ENCODE measurements at places on chromosomes 4 and X.

DNA sequence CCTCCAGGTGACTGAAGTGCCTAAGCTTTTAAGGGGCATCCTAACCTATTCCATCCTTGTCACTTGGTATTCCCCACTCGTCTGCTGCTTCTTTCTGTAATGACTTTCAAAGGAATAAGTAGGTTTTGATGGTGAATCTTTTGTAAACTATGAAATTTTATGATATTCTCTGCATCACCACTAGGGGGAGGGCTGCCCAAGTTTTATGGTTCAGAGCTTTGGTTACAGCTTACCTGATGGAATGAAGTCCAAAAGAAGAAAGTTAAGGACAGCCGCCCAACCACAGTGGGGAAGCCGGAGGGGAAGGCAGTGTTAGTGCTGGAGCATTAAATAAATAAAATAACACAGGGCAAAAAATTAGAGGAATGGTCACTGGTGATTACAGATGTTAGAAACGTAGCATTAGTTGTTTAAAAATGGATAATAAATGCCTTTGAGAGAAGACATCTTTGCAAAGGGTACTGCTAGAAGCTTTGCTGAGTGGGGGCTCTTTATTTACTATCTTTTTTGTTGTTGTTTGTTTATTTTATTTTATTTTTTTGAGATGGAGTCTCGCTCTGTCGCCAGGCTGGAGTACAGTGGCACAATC lies 204.9 kb downstream of the GBA3 start:
- no peak for DNase-seq

GRCh38 chrX:124042042-124042441 lies 80.5 kb downstream of the STAG2 start:
- DNase-seq = no peak

GRCh38 chr4:74549936-74550335 lies 105.0 kb downstream of the AREG start:
- no peak for DNase-seq

- no peak for DNase-seq
Measured at GRCh38 chr4:87109121-87109520, 111.3 kb downstream of the KLHL8 start.

- DNase-seq = no peak
Measured at GRCh38 chrX:63967551-63967950, 182.5 kb upstream of the ARHGEF9 start.

- no peak for DNase-seq
Measured at GRCh38 chrX:14505648-14506047, 23.7 kb upstream of the GLRA2 start.

DNA sequence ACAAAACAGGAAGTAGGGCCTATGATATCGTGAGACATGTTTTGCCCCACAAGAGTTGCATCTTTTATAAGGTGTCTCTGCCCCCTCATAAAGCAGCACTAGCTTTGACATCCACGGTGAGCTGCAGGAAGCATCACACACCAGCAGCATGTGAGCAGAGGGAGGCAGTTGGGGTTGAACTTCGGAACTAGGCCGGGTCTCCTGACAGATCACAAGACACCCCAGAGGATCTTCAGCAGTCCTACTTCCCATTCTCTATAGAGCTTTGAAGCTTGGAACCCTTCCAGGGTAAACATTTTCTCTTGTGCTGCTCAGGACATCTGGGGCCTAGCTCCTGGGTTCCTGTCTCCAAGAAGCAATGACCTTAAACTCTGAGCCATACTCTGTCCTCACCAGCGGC lies 27.5 kb downstream of the YY2 start:
- DNase-seq = no peak

- DNase-seq = no peak
Measured at GRCh38 chrX:10015723-10016518, 48.8 kb downstream of the CLDN34 start.

DNA sequence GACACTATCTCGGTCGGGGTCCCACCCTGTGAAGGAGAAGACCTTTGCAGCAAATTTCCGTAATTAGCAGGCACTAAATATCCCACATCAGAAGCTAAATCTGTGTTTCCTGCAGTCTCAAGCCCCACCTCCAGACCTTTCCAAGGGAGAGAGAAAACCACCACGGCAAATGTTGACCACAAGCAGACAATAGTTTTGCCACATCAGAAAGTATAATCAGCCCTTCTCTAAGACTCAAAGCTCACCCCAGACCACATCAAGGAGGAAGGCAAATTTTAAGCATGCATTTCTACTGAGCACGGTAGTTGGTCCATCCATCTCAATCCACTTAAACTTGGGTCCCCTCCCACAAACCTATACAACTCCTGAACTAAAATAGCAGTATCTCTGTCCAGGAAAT lies 398.5 kb downstream of the GPM6A start:
- DNase-seq = no peak

DNA sequence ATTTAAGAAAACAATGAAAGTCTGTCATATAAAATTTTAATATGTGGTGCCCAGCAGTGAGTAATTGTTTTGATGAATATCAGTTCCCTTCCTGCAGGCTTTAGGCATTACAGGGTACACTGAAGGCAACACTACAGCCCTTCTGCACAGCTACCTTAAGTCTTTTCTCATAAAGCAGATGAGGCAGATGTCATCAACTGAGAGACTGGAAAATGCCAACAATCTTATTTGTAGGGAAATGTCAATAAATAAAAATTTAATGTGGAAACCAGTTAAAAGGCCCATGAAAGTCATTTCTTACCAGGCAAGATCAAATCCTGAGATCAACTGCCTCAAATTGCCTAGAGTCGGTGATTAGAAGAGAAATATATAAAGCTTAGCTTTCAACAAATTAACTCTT lies 193.4 kb upstream of the NWD2 start:
- no peak for DNase-seq

DNA sequence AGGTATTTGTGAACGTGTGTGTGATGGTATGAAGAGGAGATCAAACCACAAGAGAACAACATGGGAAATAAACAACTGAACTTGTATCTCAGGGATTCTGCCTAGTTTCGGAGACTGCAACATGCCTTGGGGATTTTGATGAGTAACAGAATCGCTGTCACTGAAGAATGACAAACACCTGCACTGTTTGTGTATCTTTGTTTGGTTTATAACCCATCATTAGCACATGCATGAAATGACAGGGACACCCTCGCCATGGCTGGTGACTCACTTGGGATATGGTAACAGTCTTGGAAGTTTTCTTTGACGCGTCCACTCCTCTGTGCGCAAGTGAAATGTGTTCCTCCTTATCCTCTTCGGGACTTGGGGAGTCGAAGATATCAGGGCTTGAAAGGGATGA lies 30.3 kb upstream of the MAP3K15 start:
- no peak for DNase-seq

DNA sequence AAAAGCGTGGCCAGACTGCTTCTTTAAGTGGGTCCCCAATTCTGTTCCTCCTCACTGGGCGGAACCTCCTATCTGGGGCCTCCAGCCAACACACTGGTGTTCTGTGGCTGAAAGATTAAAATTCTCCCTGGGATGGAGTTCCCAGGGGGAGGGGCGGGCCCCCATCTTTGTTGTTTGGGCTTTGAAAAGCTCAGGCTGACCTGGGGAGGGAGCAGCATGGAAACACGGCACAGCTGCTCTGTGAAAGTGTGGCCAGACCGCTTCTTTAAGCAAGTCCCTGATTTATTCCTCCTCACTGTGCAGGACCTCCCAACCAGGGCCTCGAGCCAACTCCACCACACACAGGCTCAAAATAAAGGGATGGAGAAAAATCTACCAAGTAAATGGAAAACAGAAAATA lies 219.5 kb downstream of the TMEM47 start:
- DNase-seq = peak; percentile 86

DNA sequence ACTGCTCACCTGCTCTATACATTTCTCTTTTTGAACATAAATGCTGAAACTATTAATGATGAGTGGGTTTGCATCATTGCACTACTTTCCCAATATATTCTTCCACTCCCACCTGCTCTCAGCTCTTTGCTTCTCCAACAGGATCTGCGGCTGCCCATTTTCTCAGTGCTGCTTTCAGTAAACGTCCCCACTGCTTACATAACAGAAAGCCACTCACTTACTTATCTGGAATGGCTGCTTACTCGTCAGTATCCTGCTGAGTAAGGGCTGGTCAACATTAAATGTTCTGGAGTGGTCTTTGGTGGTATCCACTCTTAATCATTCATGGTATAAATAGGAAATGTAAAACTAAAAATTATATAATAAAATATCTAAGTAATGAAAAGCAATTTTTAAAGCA lies 112.8 kb upstream of the HPF1 start:
- no peak for DNase-seq

Data from vagina (tissue), 2 donors.